NAMALWA (cell line): ENCODE measurements at places on chromosomes 7 and 10.

GRCh38 chr7:15403315-15403714 lies 158.5 kb downstream of the AGMO start:
- DNase-seq = no peak

GRCh38 chr10:88222881-88223280 lies 359.5 kb downstream of the PTEN start:
- DNase-seq = no peak

DNA sequence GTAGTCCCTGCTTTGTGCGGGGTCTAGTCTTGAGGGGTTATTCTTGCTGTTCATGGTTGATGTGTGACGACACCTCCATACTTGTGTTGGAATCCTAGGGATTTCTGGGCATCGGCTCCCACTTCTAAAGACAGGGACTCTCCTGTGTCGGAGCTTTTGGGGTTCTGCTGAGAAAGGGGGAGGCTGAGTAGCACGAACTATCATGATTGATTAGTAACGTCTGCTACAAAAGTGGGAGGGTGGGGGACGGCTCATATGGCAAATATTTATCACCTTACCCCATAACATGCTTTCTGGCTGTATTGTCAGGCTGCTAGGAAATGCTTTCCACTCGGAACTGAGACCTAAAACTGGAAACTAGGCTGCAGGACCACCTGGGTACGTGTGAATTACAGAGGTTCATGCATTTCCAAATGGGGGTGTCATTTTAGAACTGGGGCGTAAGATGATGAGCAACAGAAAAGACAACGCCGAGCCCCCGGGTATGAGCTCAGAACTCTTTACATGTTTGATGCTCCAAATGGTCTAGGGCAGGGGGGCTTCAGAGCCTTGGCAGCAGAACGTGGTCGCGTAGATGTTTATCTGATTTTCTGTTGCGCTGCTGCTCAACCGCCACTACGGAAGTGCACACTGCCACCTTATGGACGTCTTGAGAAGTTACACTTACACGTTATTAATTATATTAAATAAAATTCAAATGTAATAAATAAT lies 15.1 kb upstream of the NME8 start:
- peak; percentile 75 for DNase-seq

GRCh38 chr7:23714150-23714464 lies 4.1 kb downstream of the STK31 start:
- no peak for DNase-seq

- no peak for DNase-seq
Measured at GRCh38 chr7:12625836-12626235, 55.3 kb downstream of the SCIN start.

DNA sequence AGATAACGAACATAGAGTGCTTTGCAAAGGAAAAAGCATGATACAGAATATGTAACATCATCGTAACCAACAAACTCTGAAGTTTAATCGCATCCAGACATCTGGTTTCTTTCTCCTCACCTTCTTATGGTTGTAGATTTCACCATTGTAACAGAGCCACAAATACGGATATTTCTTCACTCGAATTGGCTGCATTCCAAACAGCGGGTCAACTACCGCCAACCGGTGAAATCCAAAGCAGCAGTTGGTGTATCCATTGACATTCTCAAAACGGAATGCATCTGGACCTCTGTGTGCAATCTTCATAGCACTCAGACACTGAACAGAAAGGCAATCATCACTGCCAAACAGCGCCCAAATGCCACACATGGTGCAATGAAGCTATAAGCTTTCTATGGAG lies 3.4 kb downstream of the ASNS start:
- no peak for DNase-seq

GRCh38 chr7:45155357-45155900 lies 2.2 kb upstream of the RAMP3 start:
- DNase-seq = no peak

GRCh38 chr7:125065546-125065945 lies 135.9 kb upstream of the POT1 start:
- DNase-seq = no peak

GRCh38 chr7:23220690-23221305 lies 25.8 kb upstream of the GPNMB start:
- no peak for DNase-seq

DNA sequence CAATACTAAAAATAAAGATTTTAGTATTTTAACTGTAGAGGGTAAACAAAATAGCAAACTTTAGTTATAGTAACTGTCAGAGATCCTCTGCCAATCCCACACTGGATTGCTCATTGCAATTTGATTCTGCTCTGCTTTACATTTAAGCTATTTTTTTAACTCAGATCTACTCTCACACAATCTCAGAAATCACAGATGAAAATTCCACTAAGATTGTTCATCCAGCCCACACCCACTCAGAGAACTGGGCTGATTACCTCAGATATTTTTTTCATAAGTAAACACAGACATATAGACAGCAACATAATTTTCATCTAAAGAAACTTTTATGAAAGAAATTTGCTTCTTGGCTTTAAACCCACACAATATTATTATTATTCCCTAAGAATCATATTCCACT lies 7.0 kb downstream of the OSBPL3 start:
- no peak for DNase-seq

GRCh38 chr10:133199488-133199885 lies 30.5 kb upstream of the UTF1 start:
- DNase-seq = no peak

- DNase-seq = peak; percentile 38
Measured at GRCh38 chr7:73844131-73844547, 1.8 kb upstream of the METTL27 start.

GRCh38 chr7:115097175-115097671 lies 175.3 kb downstream of the MDFIC start:
- DNase-seq = no peak

DNA sequence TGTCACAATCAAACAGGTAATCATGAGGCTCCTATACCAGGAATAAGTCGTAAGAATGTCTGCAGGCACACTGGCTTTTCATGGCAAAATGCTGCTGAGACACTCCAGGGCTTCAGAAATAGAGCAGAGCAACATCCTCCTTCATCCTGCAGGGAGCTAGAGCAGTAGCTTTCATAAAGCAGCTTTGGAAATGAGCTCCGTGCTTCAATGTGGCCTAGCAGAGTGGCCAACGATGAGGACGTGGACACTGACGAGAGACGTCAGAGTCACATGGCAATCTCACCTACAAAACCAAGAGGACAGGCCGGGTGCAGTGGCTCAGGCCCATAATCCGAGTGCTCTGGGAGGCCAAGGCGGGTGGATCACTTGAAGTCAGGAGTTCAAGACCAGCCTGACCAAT lies 9.8 kb downstream of the COBL start:
- DNase-seq = no peak

DNA sequence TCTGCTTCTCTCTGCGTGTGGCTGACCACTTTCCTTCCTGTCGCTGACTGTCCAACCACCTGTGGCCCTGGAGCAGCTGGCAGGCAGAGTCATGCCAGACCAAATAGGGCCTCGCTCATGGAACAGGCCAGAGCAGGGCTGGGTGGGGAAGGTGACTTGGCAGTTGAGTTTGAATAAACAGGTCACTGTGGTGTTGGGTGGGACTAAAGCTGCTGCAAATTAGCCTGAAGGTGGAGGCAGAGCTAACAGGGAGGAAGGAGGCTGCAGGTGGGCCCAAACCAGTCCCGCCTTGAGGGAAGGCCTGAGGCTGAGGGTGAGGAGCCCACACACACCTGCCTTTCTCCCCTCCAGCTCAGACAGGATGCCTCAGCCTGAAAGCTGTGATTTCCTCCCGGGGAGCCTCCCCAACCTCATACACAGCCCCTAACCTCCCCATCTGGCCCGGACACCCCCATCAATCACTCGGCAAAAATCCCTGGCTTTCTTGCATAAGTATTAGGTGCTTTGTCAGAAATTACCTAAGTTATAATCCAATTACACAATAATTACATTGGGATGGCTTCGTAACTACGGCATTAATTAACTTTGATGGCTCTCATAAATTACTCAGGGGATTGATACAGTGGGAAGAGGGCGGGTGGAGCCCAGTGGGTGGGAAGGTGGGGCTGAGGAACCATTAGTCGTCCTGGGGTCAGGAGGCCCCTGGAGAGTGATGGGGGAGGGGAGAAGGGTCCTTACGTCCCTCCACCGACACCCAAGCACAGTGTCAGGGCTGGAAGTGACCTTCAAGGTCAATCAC lies 97.7 kb upstream of the PCBD1 start:
- DNase-seq = no peak

GRCh38 chr10:116691635-116692034 lies 50.7 kb downstream of the HSPA12A start:
- DNase-seq = no peak

DNA sequence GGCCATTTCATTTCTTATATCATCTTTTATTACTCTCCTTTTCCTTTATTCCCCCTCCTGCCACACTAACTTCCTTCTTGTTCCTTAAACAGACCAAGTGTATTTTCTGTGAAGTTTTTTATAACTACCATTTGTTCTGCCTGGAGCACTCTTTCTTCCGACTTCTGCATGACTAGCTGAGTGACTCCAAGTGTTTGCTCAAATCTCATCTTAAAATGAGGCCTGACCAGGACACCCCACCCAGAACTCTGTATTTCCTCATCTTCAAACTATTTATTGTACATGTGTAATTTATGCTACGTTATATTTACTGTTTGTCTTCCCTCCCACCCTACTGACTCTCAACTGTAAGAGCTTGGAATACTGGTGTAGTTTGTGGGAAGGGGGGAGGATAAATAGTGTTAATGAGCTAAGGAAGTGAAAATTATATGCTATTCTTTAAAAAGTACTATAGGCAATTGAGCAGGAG lies 3.2 kb downstream of the MINDY3 start:
- no peak for DNase-seq

GRCh38 chr7:106419455-106420182 lies 134.8 kb upstream of the NAMPT start:
- DNase-seq = no peak

DNA sequence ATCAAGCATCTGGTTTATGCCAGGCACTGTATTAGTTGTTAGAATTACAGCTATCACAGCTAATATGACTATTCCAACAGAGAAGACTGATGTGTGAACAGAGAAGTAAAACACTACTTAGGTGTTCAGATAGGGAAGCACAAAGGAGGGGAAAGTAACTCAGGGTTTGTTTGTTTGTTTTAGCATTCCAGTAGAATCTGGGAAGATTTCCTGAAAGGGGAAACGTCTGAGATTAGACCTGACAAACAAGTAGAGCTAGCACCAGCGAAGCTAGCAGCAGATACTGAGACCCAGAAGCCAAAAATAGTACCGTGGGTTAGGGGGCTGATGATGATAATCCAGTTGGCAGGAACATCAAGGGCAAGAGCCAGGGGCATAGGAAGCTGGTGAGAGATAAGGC lies 28.8 kb upstream of the KLHL7 start:
- DNase-seq = no peak

DNA sequence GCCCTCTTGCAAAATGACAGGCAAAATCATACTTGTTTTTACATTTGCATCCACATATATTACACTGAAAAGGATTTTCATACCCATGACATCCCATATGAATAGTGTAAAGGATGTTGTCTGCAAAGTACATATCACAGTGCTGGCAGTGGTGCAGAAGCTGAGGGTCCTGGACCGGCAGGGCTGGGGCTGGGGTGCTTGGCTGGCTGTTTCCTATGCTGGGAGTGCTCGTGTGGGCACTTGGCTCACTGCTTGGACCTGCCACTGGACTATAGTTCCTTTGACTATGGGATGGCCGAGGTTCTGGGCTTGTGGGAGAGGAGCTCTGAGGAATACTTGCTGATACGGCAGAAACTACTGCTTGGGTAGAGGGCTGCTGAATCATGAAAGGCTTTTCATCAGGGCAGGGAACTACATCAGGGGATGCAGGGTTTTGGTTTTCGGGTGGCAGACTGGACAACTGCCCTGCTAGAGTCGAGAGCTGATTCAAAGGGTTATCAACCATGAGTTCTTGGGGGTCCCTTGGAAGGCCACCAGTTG lies 13.7 kb downstream of the PSTK start:
- no peak for DNase-seq

GRCh38 chr10:56028298-56029132 lies 332.5 kb downstream of the ZWINT start:
- DNase-seq = no peak

GRCh38 chr7:129769866-129770808 lies 158.6 kb downstream of the NRF1 start:
- no peak for DNase-seq

DNA sequence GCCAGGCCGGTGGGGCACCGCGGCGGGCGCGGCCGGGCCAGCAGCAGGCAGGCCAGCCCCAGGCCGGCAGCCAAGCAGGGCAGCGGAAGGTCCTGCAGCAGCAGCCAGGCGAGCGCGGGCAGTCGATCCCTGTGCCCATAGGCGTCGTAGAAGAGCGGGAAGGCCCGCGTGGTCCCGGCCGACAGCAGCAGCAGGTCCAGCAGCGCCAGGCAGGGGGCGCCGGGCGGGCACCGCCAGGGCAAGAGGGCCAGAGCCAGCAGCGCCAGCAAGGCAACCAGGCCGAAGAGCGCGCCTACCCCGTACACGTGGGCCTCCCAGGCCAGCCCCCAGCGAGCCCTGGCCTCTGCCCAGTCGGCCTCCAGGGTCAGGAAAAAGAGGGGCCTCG lies 8.4 kb upstream of the RBM28 start:
- DNase-seq = no peak

DNA sequence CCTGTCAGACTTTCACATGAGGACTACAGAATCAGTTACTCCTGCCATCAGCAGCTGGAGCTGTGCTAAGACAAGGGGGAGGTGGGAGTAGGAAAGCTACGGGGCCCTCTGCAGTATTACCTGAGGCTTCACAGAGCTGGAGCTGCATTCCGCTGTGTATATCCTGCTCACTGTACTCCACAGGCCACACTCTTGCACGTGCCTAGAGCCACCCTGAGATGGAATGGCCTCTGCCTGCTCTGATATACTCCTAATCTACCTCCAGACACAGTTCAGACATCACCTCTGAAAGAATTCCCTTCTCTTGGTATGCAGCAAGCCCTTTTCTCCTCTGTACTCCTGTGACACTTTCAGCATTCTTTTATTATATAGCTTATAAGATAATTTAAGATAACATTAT lies 34.8 kb downstream of the TRDMT1 start:
- no peak for DNase-seq

DNA sequence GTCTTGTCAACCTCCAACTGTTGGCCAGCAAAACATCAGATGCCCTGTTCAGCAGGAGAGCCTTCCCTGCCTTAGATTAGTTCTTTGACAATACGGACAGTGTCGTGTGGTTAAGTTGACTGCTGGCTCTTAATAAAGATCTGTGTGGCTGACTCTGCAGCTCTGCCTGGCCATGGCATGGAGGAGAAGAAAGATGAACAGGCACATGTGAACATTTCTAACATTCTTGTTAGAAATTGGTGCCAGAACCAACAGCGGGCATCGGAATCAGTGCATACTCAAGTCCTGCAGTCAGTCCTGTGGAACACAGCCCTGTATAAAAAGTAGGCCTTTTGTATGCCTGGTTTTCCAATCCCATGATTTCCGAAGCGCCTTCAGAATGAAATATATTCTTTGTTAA lies 455.6 kb downstream of the POM121L12 start:
- DNase-seq = no peak
